ENCODE measurements at places on chromosomes 3 and 15.

- no peak for DNase-seq
Measured at GRCh38 chr3:52402706-52403270, 42.1 kb downstream of the SEMA3G start.

DNA sequence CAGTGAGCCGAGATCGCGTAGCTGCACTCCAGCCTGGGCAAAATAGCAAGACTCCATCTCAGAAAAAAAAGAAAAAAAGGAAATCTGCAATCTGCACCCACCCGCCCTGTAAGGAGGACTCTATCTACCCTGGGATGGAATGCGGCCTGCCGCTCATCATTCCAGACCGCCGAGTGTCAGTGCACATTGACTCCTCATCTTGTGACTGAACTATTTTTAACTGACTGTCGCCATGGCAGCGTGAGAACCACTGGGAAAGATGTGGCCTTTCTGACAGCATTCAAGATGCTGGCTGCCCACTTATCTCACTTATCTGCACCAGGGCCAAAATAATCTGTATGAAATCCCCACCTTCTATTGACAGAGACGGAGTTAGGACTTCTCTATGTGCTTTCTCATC is 38.8 kb upstream of the ANKRD34C start:
- peak; percentile 59 for DNase-seq

DNA sequence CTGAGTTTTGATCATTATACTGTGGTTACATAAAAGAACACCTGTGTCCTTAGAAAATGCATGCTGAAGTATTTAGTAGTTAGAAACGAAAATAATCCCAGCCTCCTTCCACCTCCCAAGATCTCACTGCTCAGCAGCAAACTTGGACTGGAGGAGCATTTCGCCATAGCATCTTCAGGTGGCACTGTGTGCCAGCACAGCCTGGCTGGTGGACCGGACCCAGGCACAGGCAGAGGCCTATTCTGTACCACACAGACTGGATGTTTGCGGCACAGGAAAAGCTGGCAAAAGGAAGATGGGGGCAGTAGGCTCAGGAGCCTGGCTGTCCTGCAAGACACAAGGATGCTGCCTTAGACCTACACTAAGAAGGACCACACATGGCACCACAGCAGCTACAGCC is 10.2 kb downstream of the STIMATE start:
- no peak for DNase-seq

DNA sequence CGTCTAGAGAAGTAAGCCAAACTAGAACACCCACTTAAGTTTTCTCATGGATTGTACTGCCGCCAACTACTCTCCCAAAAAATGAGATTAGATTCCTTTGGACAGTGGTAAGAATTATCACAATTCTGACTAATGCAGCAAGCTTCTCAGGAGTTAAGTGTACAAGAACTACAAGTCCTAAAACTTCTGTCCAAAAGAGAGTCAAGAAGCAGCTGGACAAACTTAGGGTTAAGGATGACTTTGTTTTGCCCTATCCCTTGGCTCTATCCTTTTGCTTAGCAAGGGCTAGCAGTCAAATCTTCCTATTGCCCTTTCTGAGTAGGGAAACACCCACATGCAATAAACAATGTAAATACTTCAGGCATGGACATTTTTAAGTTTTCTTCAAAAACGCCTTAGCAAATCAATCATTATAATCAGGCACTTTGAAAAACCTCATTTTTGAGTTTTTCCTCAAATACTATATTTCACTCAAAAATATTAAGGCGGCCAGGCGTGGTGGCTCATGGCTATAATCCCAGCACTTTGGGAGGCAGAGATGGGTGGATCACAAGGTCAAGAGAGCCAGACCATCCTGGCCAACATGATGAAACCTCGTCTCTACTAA is 19.5 kb downstream of the RAF1 start:
- DNase-seq, result no peak

GRCh38 chr15:80609091-80609490 is 86.0 kb upstream of the ABHD17C start:
- DNase-seq, result no peak

- DNase-seq, result no peak
Measured at GRCh38 chr3:16168211-16168610, 6.3 kb upstream of the GALNT15 start.

DNA sequence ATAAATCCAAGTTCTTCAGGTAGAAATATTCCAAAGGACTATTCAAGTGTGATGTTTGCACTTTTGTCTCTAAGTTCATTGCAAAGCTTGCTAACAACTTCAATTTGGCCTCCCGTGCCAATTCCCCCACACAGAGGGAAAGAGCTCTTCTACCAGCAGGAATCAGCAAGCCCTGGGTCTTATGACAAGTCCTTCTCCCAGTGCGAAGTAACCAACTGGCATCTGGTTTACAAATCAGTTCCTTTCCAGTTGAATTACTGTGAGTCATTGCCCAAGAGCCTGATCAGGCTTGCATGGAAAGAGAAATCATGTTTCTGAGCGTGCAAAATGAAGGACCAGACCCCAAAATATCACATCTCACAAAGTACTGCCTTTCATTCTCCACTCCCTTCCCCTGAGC is 62.7 kb upstream of the SLCO3A1 start:
- DNase-seq, result no peak

Measured in eye (tissue), 1 donor.